ENCODE measurements at places on chromosomes 11 and 22.

DNA sequence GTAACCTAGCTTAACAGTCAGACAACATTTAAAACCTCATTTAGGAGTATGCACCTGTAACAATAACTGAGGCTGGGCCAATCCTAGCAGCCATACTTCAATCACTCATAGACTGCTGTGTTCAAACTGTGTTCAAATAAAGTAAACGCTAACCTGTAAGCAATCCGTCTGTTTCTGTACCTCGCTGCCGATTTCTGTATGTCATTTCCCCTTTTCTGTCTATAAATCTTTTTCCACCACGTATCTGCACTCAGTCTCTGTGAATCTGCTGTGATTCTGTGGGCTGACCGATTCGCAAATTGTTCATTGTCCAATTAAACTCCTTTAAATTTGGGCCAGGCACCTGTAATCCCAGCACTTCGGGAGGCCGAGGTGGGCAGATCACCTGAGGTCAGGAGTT, 12.3 kb downstream of the APOBEC3H start:
- no peak for DNase-seq

DNA sequence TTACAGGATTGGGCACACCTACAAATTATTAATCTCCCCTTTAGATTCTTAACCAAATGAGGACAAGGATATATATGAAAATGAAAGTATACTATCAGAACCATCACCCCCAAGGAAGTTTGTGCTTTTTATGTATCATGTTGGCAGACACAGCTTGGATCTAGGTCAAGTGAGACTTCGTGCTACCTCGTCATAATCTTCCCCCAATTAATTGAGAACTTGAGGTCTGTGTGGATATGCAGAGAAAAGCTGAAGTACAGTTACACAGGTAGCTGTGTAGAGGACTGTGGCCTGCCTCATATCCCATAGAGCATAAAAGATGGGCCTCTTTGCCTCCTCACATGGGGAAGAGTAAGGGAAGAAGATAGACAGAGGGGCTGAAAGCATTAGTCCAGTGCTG, 45.6 kb downstream of the DNHD1 start:
- no peak for DNase-seq

DNA sequence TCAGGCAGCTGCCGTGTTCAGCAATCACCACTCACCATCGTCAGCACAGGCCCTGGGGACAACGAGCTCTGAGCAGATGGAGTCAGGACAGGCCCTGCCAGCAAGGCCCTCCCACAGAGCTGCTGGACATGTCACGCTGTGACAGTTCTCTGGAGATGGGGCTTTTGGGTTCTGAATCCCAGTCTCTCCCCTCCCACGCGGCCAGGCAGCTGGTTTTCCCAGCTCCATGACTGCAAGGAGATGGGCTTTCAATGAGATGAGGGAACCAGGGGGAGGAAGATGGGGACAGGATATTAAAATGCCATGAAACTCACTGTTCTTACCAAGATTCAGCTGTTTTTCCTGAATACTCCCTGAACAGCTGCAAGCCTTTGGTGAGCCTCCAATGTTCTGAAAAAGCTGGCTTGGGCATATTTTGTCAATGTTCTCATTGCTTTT, 305.9 kb downstream of the BRD1 start:
- no peak for DNase-seq

- no peak for DNase-seq
These were observed 13.5 kb upstream of the ZNF74 start for GRCh38 chr22:20380486-20380885.

GRCh38 chr11:95925011-95925410, 1.1 kb upstream of the MTMR2 start:
- DNase-seq = no peak

GRCh38 chr11:96155627-96156378, 187.2 kb downstream of the MAML2 start:
- DNase-seq = peak; percentile 54

DNA sequence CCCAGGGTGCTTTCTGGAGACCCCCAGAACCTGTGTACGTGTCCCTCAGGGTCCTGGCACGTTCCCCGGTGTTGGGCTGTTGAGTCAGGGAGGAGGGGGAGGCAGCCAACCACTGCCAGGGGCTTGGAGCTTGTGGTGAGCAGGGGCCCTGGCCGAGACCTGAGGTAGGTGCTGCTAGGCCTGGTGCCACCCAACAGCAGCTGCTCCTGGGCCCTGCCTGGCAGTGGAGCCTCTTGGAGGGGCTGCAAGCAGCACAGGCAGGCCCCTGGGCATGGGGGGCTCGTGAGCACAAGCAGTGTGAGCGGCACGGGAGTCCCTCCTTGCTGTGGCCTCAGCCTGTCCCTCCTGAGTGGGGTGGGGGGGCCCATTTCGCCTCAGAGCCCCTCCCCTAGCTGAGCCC, 7.2 kb upstream of the SELENOO start:
- no peak for DNase-seq

DNA sequence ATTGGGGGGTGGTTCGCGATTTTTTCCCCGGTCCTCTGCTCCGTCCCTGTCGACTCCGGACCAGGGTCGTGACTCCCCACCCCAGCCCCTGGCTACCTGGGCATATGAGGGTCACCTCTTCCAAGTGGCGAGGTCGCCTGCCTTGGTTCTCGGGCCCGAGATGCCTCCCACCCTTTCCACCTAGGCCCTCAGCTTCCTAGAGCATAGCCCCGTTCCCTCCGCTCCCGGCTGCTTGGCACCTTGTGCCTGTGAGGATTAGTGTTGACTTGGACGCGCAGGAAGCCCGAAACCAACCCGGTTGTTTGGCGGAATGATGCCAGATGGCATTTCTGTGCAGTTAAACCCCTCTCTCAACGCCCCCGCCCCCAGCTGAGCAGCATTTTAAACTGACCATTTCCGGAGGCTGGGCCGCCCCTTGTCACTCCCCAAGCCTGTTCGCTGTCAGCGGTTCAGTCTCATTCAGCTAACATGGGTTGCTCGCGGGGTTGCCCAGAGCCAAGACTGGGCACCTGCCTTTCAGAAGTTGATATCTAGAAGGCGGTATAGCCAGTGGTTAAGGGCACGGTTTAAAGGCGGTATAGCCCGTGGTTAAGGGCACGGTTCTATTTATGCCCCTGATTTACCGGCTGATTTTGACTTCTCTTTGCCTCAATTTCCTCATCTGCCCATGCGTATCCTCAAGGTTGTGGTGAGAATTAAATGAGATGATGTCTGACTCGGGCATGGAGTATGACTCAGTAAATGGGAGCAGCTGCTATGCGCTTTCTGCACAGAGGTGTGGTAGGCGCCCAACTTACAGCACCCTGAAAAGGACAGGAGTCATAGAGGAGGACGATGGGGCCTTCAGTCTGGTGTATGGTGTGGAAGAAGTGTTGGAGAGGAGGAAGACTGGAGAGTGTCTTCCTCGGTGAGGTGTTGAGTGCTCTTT, 639 bp downstream of the INCENP start:
- DNase-seq = peak; percentile 30

GRCh38 chr11:10236840-10237239, 57.2 kb downstream of the SBF2 start:
- no peak for DNase-seq

GRCh38 chr11:126061707-126062678, 673 bp downstream of the CDON start:
- no peak for DNase-seq

DNA sequence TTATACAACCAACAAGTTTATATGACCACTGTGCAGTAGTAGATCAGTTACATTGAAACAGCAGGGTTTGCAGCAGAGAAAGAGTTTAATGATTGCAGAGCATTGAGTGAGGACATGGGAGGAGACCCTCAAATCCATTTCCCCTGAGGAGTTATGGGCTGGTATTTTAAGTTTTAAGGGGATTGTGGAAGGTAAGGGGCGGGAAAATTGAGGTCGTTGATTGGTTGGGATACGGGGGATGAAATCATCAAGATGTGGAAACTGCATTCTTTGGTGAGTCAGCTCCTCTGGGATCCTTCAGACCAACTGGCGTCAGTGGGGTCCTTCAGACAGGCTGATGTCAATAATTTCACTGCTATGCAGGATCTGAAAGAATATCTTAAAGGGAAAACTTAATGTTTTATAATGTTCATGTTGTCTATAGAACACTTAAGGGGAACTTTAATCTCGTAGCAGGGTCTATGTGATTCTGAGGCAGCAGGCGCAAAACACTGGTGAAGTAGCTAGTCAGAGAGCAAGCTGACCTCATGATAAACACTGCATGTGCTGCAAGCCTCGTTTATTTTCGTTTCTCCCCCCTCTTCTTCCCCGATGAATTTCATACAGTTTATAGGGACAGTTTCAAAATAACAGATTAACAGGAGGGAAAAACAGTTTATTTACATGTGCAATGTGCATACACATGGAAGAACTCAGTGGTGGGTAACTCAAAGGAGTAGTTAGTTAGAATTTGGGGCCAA, 17.4 kb upstream of the BACE1-AS start:
- DNase-seq = no peak
